ENCODE measurements at places on chromosomes 13 and 19. TPM values are rescaled to one million over a fixed set of nuclear protein-coding genes. Genes with fewer than 3 reads are reported as not detected.

DNA sequence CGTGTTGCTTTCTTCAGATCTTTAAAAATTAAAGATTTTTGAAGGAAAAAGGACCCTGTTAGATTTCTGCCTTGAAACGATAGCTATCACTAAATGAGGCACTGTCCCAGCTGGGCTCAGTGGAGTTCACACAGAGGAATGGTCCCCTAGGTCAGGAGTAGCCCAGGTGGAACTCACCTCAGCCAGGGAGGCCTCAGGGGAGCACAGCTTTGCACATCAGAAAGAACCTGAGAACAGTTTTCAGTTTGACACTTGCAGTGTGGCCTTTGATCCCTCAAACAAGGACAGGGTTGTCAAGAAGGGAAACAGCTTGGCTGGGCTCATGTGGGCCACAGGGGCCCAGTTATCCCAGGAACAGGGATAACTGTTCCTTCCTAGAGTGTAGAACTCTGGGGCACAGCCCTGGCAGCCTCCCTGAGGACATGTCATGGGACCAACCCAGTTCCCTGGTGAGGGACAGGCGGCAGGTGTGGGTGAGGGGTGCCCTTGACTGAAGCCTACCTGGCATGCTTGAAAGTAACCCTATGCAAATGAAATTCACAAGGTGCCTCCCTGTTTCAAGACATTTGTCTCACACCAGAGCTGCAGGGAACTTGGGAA is 59.4 kb downstream of the CHST8 start:
- no peak for DNase-seq

DNA sequence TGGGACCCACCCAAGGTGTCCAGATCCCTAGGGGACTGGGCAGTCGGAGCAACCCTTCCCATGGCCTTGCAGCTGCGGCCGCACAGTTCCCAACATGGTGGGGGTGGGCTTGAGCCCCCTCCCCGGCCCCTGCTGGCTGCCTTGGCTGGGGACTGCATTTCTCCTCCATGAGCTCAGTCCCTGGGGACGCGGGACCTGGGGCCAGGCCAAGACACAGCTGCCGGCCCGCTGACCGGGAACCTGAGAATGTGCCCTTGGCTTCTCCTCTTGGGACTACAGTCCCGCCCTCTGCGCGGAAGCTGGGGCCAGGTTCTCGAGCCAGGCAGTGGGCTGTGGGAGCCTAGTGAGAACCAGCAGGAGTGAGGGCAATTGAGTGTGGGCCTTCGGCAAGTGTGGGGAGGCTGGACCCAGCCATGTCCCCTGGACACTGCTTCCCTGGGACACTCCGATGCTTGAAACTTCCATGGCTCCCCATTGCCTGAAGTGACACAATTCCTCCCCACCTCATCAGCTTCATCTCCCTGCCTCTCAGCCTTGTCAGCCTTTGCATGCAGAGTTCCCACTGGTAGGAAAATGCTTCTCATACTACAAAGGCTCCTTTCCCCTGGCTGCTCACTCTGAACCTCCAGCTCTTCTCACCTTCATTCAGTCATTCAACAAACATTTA is 13.1 kb upstream of the NOTCH3 start:
- DNase-seq, result no peak

DNA sequence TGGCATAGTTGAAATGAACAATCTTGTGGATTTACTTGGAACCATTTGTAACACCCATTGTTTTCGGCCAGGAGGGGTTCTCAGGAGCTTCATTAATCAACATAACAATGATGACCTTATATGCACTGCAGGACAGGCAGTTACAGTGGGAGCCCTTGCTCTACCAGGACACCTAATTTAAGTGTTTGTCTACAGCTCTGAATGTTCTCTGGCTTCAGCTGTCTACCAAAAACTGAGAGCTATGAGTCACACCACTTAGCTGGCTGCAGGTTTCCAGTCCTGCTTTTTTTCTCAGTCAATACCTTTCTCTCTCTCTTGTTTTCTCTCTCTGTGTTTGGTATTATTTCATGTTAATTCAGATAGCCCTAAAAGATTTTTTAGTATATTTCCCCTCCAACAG is 105.4 kb upstream of the MBNL2 start:
- DNase-seq, result no peak

- DNase-seq, result no peak
Measured at GRCh38 chr13:76969488-76970365, 21.4 kb downstream of the ACOD1 start.

DNA sequence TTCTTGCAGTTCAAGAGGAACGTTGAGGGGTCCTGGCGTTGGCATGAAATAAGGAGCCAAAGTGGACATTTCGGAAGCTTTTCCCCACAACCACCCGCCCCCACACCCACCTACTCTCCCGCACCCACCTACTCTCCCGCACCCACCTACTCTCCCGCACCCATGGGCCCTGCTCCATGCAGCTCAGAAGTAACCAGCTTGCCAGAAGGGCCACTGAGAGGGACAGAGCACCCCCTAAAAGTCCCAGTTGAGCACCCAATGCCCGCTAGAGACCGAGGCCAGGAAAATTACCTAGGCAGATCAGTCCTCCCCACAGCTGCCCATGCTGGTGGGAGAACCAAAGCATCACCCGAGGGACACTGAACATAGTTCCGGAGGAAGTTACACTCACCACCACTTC is 11.8 kb downstream of the VSTM2B start:
- DNase-seq, result no peak

GRCh38 chr19:7924651-7925170 is 1.2 kb downstream of the CTXN1 start:
- DNase-seq, result no peak

GRCh38 chr13:39035204-39035603 is 2.7 kb downstream of the PROSER1 start:
- DNase-seq, result no peak

GRCh38 chr13:37736045-37736444 is 133.5 kb downstream of the TRPC4 start:
- no peak for DNase-seq

DNA sequence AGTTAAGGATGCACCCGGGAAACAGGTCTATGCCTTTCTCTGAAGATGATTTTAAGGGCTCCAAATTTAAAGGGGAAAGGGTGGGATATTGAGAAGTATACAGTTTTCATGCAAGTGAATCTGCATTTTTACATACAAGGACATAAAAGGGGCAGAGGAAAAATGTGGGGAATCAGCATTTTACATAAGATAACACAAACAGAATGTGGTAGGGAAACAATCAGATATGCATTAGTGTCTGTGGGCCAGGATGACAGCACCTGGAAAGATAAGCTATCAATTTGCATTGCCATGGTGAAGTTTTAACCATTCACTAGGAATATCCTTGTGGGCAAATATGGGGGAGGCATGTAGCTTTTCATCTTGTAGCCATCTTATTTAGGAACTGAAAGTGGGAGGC is 24.1 kb downstream of the IGFL3 start:
- DNase-seq, result no peak

GRCh38 chr13:112966776-112967175 is 2.2 kb upstream of the MCF2L start:
- DNase-seq, result no peak

- DNase-seq, result no peak
Measured at GRCh38 chr13:110448230-110448629, 113.3 kb downstream of the RAB20 start.

DNA sequence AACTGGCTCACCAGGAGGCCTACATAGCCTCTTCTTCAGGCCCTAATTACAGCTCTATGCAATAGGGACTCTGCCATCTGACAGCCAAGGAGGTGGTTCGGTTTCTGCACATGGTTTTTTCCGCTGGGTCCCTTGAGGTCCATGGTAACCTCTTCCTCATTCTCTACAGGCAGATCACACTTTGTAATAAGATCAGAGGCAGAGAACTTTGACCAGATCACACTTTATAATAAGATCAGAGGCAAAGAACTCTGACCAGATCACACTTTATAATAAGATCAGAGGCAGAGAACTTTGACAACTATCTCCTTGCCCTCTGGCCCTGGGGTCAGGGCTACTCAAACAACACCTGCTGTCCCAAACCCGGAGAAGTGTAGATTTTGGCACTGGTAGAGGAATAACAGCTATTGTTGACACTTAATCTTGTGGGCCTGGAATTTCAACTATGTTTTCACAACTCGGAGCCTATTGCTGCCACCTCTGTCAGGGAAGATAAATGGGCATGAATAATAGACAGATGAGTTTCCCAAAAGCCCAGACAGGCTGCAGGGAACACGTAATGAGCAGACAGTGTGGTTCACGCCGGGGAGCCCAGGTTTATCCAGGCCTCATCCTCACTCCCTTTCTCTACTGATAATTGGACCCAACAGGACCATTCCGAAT is 246.1 kb downstream of the UQCRFS1 start:
- no peak for DNase-seq

DNA sequence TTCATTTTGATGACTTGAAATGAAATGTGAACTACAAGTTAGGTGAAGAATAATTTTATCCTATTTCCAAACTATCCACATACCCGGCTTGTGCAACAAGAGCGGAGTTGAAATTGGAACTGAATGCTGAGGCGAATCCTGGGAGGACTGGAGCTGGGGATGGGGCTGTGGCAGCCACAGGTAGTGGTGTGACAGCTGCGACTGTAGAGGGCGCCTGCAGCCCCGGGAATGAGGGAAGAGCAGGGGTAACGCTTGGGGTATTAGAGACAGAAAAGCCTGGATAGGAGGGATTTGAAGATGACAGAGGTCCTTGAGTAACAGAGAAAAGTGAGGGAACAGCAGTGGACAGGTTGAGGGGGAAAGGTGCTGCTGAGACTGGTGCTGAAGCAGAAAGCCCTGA is 22.0 kb upstream of the STOML3 start:
- DNase-seq, result no peak

- DNase-seq, result no peak
Measured at GRCh38 chr13:48563626-48564025, 30.7 kb upstream of the RCBTB2 start.

DNA sequence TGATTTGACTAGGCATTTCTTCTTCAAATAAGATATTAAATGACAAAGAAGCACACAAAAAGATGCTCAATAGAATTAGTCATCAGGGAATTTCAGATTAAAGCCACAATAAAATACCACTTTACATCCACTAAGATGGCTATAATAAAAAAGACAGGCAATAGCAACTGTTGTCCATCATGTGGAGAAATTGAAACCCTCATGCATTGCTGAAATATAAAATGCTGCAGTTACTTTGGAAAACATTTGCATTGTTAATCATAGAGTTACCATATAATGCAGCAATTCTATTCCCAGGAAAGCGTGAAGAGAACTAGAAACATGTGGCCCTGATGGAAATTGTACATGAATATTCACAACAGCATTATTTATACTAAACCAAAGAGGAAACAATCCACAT is 605.5 kb upstream of the SLITRK1 start:
- DNase-seq, result no peak

DNA sequence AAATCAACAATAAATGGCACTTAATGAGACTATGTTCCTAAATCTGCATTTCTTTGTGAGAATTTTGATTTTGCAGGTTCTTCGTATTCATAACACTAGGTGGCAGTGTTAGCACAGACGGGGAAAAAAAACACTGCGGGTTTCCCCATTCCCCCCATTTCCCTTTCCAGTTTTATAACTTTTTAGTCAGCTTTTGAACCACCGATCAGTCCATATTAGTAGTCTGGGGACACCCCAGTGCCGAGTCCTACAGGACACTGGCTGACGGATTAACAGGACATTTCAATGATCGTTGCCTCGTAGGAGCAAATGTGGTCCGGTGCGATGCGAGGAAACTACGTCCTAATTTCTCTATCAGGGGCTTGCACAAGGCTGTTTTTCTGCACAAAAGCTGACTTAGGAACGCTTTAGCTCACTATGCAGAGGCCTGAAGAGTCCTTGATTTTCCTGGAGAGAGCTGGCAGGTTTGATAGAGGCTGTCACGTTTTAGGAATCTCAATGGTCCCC is 234.3 kb downstream of the LMO7 start:
- DNase-seq, result peak; percentile 53

DNA sequence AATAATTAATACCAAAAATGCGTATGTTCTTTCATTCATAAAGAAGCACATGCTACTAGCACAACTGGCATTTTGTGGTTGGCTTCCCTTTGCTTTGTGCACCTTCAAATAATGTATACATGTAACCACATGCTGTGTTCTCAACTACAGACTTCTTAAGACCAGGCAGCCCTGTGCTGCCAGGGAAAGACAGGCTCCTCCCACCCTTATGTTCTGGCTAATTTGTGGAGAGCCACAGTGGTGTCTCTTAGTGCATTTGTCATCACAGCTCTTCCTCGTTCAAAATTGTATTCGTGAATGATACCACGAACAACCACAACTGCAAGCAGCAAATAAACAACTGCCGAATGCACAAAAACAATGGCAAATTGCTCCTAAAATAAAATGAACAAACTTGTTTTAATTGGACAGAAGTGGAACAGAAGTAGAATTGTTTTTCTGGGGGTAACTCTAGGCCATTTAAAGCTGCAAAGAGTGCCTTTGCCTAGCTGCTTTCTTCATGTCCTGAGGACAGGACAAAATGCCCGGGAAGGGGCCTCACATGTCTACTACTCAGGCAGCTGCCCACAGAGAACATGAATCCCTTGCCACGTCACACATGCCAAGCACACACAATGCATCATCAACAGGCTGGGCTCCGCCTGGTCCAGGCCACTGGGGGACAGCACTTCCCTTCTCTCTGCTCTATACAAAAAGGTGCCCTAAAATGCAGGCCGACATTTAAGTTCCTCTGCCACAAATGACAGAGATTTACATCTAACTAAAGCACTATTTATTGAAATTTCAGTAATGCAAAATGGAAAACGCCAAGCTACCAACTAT is 21.7 kb downstream of the IRS2 start:
- DNase-seq, result no peak

GRCh38 chr13:29706923-29707322 is 111.4 kb upstream of the SLC7A1 start:
- no peak for DNase-seq

- DNase-seq, result no peak
Measured at GRCh38 chr13:27605099-27605498, 15.2 kb downstream of the LNX2 start.

DNA sequence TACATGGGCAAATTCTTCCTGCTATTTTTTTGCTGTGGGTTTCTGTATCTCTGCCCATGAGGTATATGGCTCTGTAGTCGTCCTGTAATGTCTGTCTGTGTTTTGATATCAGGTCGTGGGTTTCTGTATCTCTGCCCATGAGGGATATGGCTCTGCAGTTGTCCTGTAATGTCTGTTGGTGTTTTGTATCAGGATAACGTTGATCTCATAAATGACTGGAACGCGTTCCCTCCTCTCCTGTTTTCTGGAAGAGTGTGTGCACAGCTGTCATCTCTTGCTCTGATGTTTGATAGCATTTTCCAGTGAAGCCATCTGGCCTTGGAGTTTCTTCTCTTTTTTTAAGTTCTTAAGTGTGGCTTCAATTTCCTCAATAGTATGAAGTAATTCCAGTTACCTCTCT is 57.2 kb downstream of the SOX1 start:
- no peak for DNase-seq

Gene CRLF1
- 14.8 TPM for polyA plus RNA-seq

Gene SYNE4
- 0.59 TPM for polyA plus RNA-seq

Gene ZNF121
- 9.9 TPM for polyA plus RNA-seq

Gene KPTN
- polyA plus RNA-seq, result 7.5 TPM

Gene FAM83E
- polyA plus RNA-seq, result not detected

Gene UBE2L5
- polyA plus RNA-seq, result 0.52 TPM

Gene ZNF784
- polyA plus RNA-seq, result 10.0 TPM

Gene NBEA
- 13.1 TPM for polyA plus RNA-seq

Gene C19orf67
- not detected for polyA plus RNA-seq

Gene RTBDN
- polyA plus RNA-seq, result not detected
